ENCODE measurements at places on chromosomes 4 and X.

DNA sequence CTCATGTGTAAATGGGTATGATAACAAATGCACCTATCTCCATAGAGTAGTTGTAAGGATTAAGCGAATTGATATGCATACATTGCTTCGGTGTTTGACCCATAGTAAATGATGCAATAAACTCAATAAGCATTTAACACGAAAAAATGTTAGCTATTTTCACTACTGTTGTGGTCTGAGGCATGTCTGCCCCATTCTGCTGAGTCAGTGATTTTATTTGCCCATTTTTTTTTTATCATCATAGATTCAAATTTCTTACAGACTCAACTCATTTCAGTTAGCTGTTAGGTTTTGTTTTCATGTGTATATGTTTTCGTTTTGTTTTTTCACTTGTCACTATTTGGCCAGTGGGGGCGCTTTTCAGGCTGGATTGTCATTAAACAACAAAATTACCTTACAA is 27.8 kb upstream of the ARHGEF9 start:
- DNase-seq: no peak

DNA sequence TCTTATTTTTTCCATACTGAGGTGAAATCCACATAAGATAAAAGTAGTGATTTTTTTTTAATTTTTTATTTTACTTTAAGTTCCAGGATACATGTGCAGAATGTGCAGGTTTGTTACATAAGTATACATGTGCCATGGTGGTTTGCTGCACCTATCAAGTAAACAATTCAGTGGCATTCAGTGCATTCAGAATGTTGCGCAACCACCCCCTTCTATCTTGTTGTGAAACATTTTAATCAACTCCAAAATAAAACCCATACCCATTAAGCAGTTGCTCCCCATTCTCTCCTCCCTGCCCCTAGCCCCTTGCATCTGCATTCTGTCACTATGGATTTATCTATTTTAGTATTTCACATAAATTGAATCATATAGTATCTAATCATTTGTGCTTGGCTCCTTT is 121.2 kb downstream of the KLHL13 start:
- no peak for DNase-seq

DNA sequence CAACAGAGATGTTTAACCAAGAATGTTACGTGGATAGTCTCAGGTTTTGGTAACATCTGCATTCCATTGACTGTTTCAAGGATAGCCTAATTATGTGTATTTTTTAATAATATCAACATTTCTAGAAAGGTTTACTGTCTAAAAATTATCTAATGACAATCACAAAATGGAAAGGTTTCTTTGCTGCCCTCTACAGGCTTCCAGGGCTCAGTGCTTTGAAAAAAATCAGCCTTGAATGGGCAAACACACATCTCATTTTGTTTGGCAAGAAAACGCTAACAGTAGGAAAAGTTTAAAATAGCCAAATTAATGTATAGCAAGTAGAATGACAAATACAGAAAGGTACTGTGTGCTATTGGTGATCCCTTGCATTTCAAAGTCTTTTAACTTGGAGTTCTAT is 223.4 kb upstream of the PRPS2 start:
- DNase-seq: no peak

GRCh38 chr4:105426187-105426897 is 47.5 kb downstream of the PPA2 start:
- no peak for DNase-seq

GRCh38 chr4:114563536-114564315 is 34.9 kb upstream of the UGT8 start:
- DNase-seq: no peak

DNA sequence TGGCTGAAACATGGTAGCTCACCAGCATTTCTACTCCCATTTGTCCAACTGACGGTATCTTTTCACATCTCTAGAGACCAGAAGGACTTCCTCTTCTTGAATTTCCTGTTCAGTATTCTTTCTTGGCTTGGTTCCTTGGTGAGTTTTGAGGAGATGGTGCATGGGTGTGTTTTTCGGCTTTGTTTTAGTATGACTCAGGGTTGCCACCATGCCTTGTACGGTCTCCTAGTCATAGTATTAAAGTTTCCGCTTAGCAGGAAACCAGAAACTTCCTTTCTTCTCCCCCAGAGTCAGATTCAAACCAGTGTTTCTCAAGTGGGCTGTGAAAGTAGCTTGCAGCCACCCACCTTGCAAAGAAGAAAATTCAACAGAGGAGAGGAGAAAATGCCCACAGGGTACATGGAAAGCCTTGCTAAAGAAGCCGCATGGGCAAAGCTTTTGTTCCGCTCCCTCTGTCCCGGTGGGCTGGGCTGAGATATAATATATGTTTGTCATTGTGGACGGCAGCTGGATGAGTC is 5.7 kb downstream of the CD99 start:
- DNase-seq: no peak

DNA sequence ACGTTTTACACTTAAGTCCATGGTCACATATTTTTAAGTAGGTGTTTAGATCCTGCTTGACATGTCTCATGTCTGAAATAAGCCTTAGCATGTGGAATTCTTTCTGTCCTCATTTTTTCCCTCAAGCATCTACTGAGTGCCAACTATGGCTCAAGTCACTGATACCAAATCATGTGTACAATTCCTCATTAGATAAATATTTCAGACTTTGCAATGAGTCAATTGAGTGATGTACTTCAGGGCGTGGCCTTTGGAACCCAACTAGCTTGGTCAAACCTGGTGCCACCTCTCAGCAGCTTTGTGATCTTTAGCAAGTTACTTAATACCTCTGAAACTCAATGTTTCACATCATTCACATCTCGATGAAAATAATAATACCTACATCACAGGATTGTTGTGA is 12.6 kb upstream of the JADE1 start:
- no peak for DNase-seq

GRCh38 chr4:48813964-48814363 is 16.9 kb upstream of the OCIAD1 start:
- peak; percentile 67 for DNase-seq

- no peak for DNase-seq
Measured at GRCh38 chr4:26746802-26747213, 113.8 kb upstream of the STIM2 start.

DNA sequence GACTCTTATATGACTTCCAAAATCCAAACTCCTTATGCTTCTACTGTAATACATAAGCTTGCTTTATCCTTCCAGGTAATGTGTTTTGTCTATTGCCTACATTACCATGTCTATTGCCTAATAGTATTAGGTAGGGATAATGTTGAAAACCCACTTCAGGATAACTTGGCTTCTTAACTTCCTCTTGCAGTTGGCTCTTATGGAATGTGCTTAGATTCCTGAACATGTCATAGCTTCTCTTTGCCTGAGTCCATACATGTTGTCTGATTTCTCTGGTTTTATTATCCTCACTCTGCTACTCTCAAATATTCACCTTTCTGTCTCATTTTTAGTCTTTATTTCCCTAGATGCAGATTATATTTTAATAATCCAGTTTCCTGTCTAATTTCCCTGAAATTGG is 599.9 kb downstream of the IL15 start:
- no peak for DNase-seq

DNA sequence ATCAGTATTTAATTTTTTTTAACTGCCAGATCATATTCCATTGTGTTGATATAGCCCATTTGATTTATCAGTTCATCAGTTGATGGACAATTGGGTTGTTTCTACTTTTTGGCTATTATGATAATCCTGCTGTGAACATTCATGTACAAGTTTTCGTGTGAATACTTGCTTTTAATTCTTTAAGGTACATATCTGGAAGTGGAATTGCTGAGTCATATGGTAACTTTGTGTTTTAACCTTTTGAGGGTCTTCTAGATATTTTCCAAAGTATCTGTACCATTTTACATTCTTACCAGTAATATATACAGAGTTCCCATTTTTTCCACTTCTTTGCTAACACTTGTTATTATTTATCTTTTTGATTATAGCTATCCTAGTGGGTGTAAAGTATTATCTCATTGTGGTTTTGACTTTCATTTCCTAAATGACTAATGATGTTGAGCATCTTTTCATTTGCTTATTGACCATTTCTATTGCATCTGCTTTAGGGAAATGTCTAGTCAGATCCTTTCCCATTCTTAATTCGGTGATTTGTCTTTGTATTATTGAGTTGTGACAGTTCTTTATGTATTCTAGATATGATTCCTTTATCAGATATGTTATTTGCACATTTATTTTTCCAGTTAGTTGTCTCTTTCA is 75.2 kb upstream of the NUDT6 start:
- no peak for DNase-seq

DNA sequence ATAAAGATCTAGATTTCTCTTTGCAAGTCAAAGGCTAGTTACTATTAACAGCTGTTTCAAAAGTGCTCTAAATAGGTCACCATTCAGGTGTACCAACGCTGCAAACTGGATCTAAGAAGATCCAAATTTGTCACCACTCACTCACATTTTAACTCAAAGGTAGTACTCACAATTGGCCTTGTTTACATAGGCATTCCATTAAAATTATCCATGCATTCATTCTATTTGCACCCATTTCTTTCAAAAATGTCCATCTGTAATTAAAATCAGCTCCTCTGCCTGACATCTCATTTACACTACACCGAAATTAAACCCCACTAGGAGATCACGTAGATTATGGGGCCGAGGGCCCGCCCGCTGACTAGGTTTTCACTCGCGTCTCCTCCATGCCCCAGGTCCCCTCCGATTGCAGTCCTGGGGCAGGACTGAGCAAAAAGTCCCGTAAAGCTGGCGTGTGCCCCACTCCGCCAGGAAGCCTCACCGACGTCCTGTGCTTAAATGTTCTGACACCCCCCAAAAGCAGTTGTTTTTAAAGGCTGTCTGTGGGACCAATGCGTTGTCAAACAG is 1.3 kb upstream of the ING2 start:
- DNase-seq: peak; percentile 50

GRCh38 chr4:90162566-90162965 is 35.4 kb downstream of the CCSER1 start:
- no peak for DNase-seq

- no peak for DNase-seq
Measured at GRCh38 chrX:39327255-39327654, 526.0 kb downstream of the MID1IP1 start.

DNA sequence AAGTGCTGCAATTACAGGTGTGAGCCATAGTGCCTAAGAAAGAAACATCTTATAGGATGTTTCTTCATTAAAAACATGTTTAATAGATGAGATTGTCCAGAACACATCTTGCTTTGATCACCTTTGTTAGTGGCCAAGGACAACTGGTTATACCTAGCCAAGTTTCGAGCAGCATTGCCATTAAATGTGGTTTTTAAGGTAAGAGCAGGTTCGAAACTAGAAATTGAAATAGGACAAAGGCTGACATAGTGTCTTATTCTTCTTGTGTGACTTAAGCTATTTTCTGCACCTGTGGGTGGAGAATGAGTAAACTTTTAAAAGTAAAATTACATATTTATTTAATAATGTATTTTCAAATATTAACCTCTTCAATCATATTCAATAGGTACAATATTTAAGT is 59.0 kb downstream of the RBPJ start:
- DNase-seq: no peak

DNA sequence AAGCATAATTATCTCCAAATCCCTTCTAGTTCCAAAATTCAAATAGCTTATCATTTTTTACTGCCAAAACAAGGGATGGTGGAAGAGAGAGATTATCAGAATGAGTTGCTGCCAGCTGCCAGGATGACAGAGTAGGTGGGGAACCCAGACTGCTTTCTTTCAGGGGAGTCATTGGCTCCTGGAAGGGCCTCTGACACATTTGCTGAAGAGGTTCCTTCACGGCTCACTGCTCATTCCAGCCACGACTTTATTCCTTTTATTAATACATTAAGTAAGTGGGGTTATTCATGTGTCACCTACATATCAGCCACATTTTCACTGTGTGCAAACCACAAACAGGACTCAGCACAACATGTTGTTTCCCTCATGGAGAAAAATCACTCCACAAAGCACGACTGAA is 12.7 kb upstream of the SMIM43 start:
- no peak for DNase-seq

Data from WERI-Rb-1 (cell line).